ENCODE measurements at places on chromosomes 1 and 21. TPM values are rescaled to one million over a fixed set of nuclear protein-coding genes. Genes with fewer than 3 reads are reported as not detected.

GIPC2 gene
- total RNA-seq = under 0.01 TPM

TRIM58 gene
- 3.3 TPM for total RNA-seq

EXTL1 gene
- 3.4 TPM for total RNA-seq

KCNE2 gene
- not detected for total RNA-seq

TEDDM1 gene
- not detected for total RNA-seq

TMEM200B gene
- total RNA-seq = 2.8 TPM

CR1L gene
- total RNA-seq = under 0.01 TPM

TAS1R1 gene
- total RNA-seq = not detected

CD1E gene
- total RNA-seq = not detected

RGS8 gene
- total RNA-seq = not detected
